ENCODE measurements at places on chromosomes 2 and 18. TPM values are rescaled to one million over a fixed set of nuclear protein-coding genes. Genes with fewer than 3 reads are reported as not detected.

Gene ABHD1
- total RNA-seq, result 0.10 TPM

Gene SLC19A3
- total RNA-seq, result not detected

GRCh38 chr18:11741505-11742145 lies 52.6 kb downstream of the GNAL start:
- H3K27ac ChIP-seq, result no peak overlapping the region
- no peak for DNase-seq
- no peaks in the 10 kb centered on the region for H3K36me3 ChIP-seq
- H3K4me1 ChIP-seq, result no peaks in the 10 kb centered on the region
- H3K4me3 ChIP-seq, result no peak overlapping the region
- H3K27me3 ChIP-seq, result peaks cover 35% of the 10 kb centered on the region

GRCh38 chr2:217077831-217078407 lies 218.1 kb upstream of the TNP1 start:
- no peak overlapping the region for H3K27ac ChIP-seq
- no peaks in the 10 kb centered on the region for H3K4me1 ChIP-seq
- no peaks in the 10 kb centered on the region for H3K27me3 ChIP-seq
- no peak for DNase-seq

- H3K4me1 ChIP-seq, result no peaks in the 10 kb centered on the region
- no peaks in the 10 kb centered on the region for H3K27me3 ChIP-seq
- peaks cover 59% of the 10 kb centered on the region for H3K36me3 ChIP-seq
- no peak overlapping the region for H3K4me3 ChIP-seq
These were observed 32.1 kb downstream of the SPC25 start for GRCh38 chr2:168858146-168858545.

DNA sequence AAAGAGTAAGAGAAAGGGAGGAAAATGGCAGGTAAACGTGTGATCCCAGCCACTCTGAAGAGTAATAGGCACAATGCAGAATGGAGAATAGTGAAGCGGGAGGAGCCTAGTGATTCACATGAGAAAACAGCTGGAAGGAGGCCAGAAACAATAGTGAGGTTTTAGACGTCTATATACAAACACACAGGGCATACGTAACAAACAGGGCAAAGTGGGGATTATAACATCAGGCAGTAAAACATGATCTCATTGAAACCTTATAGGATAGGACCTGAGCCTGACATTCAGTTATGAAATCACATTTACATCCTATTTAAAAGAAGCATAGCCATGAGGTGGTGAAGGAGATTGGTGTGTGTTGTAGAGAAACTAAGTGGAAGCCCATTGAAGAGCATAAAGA lies 33.0 kb upstream of the GATA6 start:
- no peaks in the 10 kb centered on the region for H3K36me3 ChIP-seq
- no peaks in the 10 kb centered on the region for H3K4me1 ChIP-seq
- no peaks in the 10 kb centered on the region for H3K27me3 ChIP-seq
- DNase-seq, result no peak

All from activated CD4-positive, alpha-beta T cell treated with anti-CD3 and anti-CD28 coated beads, Interleukin-2, amount 10 ng/mL, durations not matched to agents 7 days and 5 days (primary cell).